ENCODE measurements at places on chromosomes 13 and 19.

DNA sequence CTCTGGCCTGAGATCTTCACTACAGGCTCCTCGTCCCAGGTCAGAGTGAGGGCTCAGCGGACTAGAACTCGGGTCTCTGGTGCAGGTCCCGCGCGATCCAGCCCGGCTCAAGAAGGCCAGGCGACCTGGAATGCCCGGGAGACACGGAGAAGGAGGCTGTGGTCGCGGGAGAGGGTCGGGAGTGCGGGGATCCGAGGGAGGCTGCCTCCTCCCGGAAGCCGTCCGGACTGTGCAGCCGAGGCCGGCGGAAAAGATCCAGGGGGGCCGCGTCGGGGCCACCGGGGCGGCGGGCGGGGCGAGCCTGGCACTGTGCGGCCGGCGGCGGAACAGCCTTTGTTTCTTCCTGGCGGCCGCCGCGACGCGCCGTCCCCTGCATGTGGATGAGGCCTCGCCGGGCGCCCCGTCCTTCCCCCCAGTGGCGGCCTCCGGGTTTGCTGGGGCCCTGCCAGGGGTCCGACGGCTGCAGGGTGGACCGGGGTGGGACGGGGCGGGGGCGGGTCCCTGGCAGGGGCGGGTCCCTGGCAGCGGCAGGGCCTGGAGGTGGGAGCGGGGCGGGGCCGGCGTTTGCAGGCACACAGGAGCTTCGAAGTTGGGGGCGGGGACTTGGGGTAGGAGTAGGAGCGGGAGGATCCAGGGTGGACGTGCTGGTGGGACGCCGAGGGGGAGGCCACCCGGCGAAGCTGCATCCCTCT, 1.0 kb upstream of the SLC7A10 start:
- peak; percentile 85 for DNase-seq

DNA sequence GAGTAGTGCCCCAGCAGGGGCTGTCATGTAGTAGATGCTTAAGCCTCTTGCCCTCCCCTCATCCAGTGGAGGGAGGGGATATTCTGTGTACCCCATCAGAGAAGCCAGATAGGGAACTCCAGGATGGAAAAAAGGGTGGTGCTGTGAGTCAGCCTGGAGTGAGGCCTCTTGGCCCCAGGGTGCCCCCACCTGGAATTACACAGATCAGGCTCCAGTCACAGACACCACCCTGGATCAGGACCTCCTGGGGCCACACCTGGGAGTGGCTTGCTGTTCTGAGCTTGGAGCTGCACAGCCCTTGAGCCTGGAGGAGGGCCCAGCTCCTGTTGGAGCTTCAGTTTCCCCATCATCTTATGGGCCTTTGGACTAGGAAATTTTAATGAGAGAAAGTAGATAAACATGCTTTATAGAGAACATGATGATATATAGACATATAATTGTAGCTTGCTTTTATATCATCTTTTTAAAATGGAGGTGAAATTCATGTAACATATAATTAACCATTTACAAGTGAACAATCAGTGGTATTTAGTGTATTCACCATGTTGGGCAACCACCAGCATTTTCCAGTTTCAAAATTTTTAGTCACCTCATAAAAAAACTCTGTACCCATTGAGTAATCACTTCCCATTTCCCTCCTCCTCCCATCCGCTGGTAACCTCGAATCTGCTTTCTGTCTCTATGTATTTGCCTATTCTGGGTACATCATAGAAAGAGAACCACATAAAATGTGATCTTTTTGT, 24.6 kb downstream of the CYP4F22 start:
- no peak for DNase-seq

- no peak for DNase-seq
Observed at GRCh38 chr19:55591555-55591954, 7.8 kb downstream of the FIZ1 start.

DNA sequence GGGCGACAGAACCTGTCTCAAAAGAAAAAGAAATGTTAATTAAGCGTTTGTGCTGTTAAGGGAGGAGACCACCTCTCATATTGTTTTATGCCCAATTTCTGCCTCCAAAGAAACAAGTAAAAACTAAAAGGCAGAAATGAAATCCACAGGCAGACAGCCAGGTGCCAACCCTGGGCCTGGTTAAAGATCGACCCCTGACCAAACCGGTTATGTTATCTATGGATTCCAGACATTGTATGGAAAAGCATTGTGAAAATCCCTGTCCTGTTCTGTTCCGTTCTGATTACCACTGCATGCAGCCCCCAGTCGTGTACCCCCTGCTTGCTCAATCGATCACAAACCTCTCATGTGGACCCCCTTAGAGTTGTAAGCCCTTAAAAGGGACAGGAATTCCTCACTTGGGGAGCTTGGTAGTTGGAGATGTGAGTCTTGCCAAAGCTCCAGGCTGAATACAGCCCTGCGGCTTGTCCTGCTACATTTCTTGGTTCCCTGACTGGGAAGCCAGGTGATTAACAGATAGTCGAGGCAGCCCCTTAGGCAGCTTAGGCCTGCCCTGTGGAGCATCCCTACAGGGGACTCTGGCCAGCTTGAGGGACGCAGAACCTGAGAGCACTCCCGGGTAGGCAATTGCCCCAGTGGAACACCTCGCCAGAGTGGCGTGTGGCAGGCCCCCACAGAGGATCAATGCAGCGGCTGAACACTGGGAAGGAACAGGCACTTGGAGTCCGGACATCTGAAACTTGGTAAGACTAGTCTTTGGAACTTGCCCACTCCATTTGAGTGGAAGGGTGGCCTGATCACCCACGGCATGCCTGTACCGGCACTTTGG, 748 bp upstream of the ZNF552 start:
- no peak for DNase-seq

DNA sequence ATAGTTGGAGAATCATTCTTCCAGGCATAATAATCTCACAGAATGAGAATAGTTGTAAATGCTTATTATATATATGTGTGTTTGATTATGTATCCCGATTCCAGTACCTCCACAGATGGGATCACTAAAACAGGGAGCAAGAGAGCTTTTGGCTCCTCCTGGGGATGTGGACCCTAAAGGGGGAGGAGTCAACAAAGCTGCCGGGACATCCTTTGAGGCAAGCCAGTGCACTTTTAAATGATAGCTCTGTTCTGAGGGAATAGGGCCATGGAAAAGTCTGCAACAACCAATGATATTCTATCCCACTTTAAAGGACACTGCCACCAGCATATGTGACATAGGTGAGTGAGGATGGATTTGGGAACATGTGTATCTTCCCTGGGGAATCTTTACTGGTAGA, 40.8 kb downstream of the SLITRK5 start:
- DNase-seq: no peak

DNA sequence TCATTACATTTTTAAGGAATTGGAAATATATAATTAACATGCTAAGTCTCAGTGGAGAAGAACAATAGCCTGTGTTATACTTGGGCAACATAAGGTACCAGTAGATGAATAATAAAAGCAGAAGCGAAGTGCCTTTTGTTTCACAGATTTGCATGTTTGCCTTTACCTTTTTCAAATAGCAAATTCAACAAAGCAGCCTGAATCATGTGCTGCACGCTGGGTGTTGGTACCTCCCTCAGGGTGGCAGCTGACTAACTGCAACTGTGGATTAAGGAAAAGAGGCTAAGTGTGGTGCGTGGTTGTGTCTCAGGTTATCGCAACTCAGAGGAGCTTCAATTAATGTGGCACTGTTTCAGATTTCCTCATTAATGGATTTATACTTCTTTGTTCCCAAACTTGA, 189.0 kb downstream of the LMO7 start:
- no peak for DNase-seq

GRCh38 chr13:27621116-27621365, 651 bp upstream of the POLR1D start:
- no peak for DNase-seq

DNA sequence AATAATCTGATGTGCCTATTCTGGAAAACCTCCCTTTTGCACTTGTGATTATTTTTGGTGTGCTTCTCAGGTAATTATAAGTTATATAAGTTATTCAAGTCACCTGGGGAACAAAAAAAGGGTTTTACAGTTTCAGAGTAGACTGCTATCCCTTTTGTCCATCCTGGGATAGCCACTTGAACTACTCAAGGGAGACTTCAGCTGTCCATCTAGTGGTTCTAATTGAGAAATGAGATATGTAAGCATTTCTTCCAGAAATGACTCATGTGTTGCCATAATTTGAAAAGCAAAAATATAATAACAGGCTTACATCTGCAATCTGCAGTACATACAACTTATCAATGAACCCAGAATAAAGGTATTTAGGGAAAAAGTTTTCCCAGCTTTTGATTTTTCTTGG, 20.4 kb downstream of the UBL3 start:
- DNase-seq: no peak

GRCh38 chr13:91119643-91120042, 227.8 kb upstream of the MIR17HG start:
- DNase-seq: no peak

- DNase-seq: peak; percentile 23
Observed at GRCh38 chr19:7476777-7477494, 11.9 kb downstream of the PEX11G start.

DNA sequence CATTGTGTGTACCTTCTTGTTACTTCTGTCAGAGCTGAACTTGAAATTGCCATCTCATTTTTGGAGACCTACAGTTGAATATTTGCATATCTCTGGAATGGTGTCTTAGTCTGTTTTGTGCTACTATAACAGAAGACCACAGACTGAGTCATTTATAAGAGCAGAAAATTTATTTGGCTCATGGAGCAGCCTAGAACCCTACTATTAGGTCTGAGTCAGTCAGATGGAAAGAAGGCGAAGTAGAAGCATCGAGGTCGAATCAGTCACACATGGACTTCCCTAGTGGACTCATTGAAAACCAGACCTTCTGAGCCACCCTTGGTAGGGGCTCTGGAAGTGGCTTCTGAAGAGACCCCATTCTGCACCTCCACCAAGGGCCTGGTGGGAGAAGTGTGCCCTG, 33.9 kb upstream of the TPT1 start:
- DNase-seq: no peak

- no peak for DNase-seq
Observed at GRCh38 chr13:78409172-78409571, 194.2 kb downstream of the POU4F1 start.

DNA sequence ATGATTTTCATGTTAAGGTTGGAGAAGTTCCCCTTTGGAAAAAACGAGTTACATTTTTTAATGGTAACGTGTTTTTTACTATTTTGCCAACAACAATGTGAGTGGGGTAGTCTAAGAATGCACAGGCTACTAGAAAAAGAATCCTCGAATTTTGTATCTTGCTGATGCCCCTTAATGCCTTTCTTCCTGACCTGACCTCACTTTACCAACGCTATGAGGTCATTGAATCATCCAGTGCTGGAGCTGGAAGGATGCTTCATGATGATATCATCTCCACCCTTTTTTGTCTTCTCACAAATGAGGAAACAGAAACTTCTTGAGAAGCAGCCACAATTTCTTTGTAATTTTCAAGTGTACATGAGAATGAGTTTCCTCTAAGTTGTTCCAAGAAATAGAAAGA, 8.2 kb upstream of the UBL3 start:
- DNase-seq: no peak

DNA sequence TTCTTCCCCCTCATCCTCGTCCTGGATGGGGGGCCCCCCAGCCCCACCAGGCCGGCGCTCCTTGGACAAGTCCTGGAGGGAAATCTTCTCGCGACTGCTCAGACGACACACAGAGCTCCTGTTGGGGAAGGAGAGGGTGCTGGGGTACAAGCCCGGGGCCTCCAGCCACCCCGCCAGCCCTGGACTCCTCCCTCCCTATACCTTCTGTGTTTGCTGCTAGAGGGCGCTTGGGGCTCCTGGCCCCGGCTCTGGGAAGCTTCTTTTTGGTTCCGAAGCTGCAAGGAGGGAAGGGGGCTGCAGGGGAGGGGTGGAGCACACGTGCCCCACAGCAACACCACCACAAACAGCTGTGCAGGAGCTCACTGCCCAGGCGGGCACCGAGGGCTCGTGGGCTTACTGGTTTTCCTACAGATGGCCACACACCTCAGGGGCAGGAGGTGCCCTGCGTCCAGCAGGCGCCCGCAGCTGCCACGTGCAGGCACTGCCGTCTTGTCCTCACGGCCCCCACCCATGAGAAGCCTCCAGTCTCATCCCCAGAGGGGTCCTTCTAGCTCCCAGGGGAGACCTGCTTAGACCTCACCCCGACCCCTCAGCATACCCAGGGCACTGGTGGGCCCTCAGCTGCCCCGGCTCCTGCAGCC, 20.5 kb downstream of the EPS8L1 start:
- DNase-seq: no peak

GRCh38 chr19:54921082-54921481, 15.1 kb downstream of the NCR1 start:
- DNase-seq: no peak

- DNase-seq: no peak
Observed at GRCh38 chr13:51067210-51067701, 43.8 kb downstream of the C13orf42 start.

DNA sequence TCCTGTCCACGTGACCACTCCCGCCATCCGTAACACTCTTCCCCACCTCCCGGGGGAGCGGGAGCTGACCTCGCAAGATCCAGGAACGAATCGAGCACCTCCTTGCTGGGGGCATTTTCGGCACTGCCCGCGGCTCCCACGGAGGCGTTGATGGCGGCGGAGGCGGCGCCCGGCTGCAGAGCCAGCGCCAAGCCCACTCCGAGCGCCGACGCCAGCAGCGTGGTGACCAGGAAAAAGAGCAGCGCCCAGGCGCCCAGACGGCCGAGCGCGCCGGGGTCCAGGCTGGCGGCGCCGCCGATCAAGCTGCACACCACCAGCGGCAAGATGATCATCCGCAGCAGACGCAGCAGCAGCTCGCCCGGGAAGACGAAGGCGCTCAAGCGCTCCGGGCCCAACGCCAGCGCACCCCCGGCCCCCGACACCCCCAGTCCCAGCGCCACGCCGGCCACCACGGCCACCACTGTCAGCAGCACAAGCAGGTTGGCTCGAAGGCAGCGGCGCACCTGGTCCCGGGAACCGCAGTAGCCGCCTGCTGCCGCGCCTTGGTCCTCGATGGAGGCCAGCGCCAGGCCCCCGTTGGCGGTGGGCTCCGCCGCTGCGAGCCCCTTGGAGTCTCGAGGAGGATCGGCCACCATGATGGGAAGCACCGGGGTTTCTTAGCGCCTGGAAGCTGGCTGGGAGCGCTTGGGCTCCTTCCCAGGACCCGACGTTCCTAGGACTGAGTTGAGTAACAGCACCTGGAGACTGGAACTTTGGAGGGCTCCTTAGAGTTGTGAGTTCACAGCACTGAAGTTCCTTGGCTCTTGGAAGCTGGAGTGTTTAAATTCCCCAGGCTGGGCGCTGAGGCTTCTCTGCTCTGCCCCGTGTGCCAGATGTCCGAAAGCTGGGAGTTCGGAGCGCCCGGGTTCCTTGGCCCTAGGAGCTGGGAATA, 798 bp downstream of the SLC1A5 start:
- DNase-seq: peak; percentile 74

GRCh38 chr19:1098177-1099051, 3.2 kb upstream of the POLR2E start:
- no peak for DNase-seq

GRCh38 chr13:44680746-44681355, 104.7 kb upstream of the TSC22D1 start:
- no peak for DNase-seq

Measured in SK-N-SH (cell line).